ENCODE measurements at places on chromosomes 6 and 20.

GRCh38 chr6:14876778-14877613, 368.9 kb upstream of the JARID2 start:
- no peak for DNase-seq

GRCh38 chr6:101926149-101926925, 532.8 kb downstream of the GRIK2 start:
- no peak for DNase-seq

DNA sequence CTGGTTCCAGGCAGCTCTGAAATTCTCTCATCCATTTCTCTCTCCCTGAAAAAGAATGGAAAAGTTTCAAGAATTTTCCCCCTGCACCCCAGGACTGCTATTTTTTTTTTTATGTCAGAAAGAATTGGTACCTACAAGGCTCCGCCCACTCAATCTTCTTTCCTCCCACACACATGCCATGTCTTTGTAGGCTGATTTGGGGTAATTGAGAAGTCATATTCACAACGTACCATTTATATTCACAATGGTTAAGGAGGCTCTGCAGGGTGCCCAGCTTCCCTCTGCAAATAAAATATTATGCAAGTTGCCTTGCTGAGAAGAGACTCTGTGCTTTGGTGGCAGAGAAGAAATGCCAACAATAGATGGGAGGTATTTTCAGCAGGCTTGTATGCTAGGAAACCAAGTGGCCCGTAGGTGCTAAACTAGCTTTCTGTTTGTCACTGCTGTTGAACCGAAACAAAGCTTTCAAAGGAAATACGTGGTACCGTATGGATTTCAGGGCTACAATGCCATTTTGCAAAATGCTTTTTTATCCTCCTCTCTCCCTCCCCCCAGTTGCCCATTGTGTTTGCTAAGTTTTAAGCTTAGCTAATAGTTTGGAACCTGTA, 150.0 kb downstream of the PHACTR1 start:
- no peak for DNase-seq

DNA sequence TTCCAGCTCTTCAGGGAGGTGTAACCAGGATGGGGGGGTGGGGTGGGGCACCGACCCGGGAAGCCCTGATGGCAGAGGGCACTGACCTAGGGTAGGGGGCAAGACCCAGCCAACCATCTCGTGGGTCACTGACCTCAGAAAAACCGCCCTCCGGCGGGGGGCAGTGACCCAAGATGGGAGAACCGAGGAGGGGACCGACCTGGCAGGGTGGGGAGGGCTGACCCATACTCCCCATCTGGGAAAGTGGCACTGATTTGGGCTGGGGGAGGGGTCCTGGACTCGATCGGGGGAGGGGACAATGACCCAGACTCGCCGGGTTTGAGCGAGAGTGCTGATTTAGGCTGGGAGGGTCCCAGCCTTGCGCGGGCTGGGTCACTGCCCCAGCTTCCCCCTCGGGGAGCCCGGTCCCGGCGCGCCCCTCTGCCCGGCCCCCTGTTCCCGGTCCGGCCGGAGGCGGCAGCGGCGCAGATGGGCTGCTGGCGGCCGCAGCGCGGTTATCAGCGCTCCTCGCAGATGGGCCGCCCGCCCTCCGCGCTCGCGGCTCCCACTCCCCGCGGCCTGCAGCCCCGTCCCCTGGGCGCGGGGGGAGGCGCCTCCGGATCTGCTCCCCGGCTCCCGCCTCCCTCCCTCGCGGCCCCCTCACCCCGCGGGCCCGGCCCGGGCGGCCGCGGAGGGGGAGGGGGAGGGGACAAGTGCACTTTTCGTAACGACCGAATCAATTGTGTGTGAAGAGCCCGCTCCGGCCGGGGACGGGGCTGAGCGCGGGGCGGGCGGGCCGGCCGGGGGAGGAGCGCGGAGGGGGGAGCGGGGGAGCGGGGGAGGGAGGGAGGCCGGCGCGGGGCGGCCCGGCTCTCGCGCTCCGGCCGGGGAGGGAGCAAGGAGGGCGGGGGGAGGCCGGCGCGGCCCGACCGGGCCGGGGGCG, 2.2 kb downstream of the NOL4L start:
- DNase-seq: no peak

DNA sequence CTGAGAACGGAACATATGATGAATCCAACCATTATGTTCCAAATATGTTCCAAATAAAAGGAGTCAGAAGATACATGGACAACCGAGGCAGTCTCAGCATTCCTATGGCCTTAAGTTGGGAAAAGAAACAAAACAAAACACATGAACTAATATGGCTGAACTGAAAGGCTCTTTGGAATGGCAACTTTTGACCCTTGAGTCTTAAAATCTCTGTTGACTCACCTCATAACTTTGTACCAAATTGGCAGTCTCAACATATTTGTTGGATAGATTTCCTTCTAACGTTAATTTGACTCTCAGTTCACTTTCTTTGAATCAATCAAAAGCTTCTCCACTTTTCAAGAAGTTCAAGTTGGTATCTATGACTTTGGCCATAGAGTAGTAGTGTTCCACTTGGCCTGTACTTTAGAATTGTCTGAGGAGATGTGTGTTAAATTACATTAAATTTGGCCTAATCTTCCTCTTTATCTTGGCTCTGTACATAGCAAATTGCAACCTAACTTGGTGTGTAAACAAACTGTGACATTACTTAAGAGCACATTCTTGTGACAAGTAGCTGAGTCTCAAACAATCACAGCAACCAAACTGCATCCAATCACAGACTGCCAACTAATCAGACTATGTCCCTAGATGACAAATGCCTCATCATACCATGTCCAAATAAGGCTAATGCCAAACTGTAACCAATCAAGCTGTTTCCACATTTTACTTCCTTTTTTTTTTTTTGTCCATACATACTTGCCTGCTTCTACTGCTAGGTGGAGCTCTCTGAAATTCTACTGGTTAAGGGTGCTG, 208.8 kb downstream of the BMP2 start:
- no peak for DNase-seq

GRCh38 chr6:32945108-32945760, 4.4 kb upstream of the HLA-DMB start:
- DNase-seq: no peak

DNA sequence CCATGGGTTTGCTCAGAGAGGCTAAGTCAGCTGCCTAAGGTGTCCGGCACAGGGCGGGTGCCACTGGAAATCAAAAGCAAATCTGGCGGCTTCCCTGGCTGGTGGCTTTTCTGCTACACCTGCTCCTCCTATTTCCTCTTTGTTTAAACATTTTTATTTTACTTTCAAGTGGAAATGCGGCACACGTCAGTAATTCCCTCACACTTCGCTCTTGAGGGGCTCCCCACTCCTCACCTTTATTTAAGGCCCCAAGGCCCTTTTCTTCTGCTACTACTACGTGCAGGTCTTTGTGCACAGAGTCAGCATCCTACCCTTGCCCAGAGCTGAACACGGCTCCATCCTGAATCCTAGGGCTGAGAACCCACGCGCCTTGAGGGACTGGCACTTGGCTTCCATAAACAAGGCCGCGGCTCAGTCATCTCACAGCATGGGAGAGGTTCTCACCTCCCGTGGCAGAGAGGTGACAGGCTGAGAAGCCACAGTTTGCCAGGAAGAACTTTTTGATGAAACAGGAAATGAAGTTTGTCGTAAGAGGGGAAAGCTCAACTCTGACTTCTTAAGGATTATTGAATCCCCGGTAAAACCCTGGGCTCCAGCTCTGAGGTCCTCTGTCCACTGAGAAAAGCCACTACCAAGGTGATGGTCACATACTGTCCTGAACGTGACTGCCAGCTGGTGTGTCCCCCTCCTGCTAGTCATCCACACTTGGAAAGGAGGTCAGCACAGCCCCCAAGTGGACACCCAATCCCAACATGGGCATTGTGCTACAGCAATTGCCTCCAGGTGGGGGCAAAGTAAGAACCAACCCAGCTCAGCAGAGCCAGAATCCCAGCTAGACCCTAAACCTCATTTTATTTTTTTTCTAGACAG, 48.0 kb downstream of the NFATC2 start:
- no peak for DNase-seq

DNA sequence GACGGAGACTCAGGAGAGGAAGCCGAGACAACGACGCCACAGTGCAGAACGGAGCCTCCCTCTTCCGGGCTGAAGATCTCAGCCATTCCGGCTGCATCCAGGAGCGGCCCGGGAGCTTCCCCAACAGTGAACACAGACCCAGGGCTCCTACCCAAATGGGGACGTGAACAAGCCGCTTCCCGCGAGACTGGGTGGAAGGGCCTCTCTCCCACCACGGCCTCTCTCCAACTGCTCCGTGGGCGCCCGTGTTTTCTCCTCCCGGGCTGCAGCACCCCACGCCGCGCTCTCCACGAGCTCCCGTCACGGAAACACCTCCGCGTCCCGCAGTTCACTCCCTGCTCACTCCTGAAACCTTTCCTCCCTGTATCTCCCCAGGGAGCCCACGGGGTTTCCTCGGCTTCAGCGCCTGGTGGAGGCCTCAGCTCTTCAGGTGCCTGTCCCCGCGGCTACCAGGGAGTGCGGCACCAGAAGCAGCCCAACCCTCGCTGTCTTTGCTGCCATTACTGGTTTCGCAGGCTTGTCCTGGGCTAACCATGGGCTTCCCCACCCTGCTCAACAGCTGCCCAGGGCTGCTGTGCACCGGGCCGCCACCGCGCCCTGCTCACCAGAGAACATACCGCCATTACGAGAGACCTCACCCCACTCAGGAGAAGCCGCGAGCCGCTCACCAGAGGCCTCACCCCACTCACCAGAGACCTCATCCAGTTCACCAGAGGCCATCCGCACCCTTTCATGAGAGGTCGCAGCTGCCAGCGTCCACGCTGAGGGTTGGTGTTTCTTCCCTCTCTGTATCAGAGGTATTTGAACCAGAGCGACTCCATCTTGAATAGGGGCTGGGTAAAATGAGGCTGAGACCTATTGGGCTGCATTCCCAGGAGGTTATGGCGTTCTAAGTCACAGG, 922.8 kb downstream of the QKI start:
- DNase-seq: no peak

DNA sequence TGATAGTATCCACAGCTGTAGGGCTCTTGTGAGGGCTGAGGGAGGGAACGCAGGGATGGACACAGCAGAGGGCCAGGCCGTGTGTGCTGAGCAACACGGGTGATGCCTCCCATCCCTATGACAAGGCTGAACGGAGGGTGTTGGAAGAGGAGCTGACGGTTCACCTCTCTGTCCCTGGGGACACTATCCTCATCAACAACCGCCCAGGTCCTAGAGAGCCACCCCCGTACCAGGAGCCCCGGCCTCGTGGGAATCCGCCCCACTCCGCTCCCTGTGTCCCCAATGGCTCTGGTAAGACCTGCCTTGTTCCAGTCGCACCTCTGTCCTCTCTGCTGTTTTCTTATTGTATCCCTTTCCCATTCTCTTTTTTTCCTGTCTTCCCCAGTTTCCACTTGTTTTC, 10.1 kb downstream of the DDR1 start:
- no peak for DNase-seq

- DNase-seq: no peak
Measured at GRCh38 chr6:128111096-128111495, 210.2 kb upstream of the THEMIS start.
